ENCODE measurements at places on chromosomes 2 and 18.

- DNase-seq: no peak
Measured at GRCh38 chr2:116979916-116980764, 834.4 kb upstream of the DDX18 start.

GRCh38 chr2:68710336-68710735 lies 24.3 kb upstream of the ARHGAP25 start:
- DNase-seq: no peak

GRCh38 chr18:45449418-45450227 lies 165.7 kb upstream of the SLC14A2 start:
- no peak for DNase-seq

DNA sequence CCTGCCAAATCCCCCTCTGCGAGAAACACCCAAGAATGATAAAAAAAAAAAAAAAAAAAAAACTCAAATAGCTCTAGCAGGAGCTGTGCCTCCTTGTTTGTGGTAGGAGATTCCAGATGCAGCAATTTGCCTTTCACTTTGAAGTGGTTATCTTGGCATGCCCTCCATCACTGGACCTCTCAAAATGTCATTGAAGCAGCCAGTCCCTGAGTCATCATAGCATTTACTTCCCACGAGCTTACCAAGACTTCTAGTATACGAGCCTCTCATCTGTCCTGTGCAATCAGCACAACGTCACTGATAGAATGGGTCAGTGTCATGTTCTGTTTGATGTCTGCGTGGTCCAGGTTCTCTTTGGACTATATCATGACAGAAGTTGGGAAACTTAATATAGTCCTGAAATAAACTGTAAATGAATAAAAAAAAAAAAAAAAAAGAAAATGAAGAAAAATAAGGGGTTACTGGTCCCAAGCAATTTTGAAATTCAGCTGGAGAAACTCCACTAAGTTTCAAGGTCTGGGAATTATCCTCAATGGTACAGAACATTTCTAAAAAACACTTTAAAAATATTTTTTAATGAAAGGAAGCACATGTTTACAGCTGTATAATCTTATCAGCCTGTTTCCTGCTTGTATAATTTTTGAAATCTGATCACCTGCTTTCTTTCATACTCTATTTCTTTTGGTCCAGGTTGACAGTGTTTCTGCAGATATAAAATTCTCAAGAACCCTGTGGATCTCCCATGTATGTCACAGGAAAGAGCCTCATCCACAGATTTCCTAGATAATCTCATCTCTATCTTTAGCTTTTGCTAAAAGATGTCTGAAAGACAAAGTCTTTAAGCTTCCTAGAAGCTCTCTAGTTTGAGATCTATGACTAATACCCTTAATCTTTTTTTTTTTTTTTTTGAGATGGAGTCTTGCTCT lies 74.1 kb upstream of the EHBP1 start:
- DNase-seq: no peak

- DNase-seq: no peak
Measured at GRCh38 chr2:237092506-237092905, 6.8 kb downstream of the COPS8 start.

GRCh38 chr2:150911766-150912280 lies 349.8 kb downstream of the RBM43 start:
- no peak for DNase-seq

GRCh38 chr2:192023006-192023405 lies 171.7 kb downstream of the TMEFF2 start:
- DNase-seq: no peak

- no peak for DNase-seq
Measured at GRCh38 chr2:227320305-227321094, 4.6 kb upstream of the MFF start.

GRCh38 chr2:12205086-12205485 lies 458.7 kb downstream of the LPIN1 start:
- DNase-seq: no peak

All from effector CD4-positive, alpha-beta T cell (primary cell).